ENCODE measurements at places on chromosomes 12 and 14.

- DNase-seq = no peak
Measured at GRCh38 chr12:54662026-54662425, 13.9 kb upstream of the DCD start.

DNA sequence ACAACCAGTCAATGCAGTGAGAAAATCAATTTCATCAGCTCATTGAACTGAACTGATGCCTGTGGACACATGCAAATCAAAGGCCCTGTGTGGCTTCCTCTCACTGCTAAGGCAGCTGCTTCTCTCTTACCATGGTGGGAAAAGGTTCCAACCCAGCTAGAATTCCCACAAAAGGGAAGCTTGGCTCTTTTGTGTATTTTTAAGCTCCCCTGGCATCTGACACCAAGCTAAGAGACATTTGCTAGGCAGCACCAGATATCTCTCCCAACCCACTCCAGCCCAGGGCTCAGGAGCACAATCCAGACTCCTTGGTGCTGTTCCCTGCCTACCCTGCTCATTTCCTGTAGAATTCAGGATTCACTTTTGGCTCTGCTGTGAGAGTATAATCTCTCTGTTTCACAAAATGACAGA, 129.6 kb downstream of the GXYLT1 start:
- no peak for DNase-seq

- DNase-seq = no peak
Measured at GRCh38 chr14:102584871-102585869, 7.3 kb upstream of the RCOR1 start.

- no peak for DNase-seq
Measured at GRCh38 chr12:21239866-21240265, 94.9 kb downstream of the SLCO1A2 start.
